Left ventricle myocardium superior (tissue), 1 donor: ENCODE measurements at places on chromosomes 16 and 17.
A peak's percentile ranks its signal among the peaks of the same experiment; 100 is the strongest.

DNA sequence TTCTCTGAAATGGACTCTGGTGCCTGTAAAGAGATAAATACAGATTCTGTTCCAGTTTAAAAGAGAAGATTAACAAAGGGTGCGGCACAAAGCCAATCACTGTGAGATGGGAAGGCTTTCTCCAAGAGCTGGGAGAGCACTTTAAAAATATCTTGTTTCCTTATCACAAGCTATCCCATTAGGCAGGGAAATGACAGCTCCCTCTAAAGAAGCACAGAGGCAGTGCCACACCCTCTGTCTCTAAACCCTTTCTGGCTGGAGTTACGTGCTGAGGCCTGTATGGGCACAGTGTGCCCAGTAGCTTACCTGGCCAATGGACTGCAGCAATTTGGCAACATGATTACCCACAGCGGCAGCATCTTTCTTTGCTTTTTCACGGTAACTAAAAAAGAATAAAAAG, 9.0 kb upstream of the TERB1 start:
- DNase-seq, result no peak

GRCh38 chr16:23847948-23848347, 12.2 kb downstream of the PRKCB start:
- no peak for DNase-seq

- no peak for DNase-seq
Observed at GRCh38 chr17:41813152-41813680, 412 bp downstream of the FKBP10 start.

DNA sequence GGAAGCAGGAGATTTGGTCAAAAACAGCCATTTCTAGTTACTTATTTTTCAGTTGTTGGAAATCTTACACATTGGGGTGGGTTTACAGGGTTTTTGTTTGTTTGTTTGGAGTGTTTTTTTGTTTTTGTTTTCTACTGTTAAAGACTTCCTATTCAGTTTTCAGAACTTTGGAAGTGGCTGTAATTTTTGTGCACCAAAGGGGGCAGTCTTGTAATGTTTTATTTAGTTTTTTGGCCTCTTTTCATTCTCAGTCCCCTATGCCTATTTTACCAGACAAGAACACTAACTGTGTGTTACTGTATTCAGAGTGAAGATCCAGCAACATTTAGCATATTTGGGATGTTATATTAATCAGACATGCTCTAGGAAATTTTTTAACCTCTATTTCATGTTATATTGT, 20.6 kb downstream of the TPPP3 start:
- DNase-seq, result no peak

- no peak for DNase-seq
Observed at GRCh38 chr16:28932339-28933141, 769 bp downstream of the CD19 start.

DNA sequence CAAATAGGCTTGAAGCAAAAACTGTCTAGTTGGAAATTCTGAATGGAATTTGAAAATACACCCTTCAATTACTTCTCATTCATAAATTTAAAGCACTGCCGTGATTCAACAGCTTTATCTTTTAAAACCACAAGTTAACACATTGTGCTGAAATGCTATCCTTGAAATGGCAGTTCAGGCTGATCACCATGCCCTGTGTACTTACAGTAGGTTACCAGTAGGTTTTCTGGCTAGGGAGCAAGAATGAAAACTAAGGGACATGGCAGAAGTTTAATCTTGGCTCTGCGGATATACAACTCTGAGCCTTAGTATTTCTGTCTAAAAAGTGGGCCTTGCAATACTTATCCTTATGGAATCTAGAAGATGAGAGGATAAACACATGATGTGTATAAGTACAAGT, 28.0 kb downstream of the NXPH3 start:
- DNase-seq, result no peak

DNA sequence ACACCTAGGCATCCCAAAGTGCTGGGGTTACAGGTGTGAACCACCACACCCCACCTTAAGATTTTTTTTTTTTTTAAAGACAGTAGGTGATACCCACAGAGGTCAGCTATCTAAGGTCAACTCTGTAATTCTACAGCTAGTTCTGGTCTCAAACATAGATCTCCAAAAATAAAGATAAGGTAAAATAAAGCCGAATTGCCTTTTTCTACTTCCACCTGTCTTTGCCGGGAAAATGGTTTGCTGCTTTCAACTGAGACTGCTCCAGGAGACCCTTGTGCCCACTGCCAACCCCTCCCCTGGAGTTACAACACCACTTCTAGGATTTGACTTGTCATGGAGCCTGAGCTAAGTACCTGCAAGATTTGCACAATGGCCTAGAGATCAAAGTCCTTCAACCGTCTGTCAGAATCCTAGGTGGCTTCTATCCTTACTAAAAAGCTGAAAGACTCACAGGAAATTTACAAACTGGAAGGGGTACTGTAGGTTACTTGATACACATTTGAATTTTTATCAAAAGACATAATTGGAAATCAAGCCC, 4.7 kb upstream of the CNOT1 start:
- no peak for DNase-seq

DNA sequence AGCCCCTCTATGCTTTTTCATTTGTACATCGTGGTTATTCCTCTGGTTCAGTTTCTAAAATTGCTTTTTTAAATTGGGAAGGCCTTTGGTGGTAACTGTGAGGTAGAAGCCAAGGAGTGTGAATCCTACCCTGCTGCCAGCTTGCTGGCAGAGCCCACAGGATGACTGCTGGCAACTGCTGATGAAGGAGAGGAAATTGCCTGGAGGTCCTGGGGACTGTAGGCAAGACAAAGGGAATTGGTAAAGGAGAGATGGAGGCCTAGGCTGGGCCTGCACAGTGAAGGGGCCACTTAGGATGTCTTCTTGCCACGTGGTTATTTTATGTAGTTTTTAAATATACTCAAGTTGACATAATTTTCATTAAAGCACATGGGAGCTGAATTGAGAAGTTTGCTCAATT, 15.8 kb downstream of the C17orf58 start:
- no peak for DNase-seq

DNA sequence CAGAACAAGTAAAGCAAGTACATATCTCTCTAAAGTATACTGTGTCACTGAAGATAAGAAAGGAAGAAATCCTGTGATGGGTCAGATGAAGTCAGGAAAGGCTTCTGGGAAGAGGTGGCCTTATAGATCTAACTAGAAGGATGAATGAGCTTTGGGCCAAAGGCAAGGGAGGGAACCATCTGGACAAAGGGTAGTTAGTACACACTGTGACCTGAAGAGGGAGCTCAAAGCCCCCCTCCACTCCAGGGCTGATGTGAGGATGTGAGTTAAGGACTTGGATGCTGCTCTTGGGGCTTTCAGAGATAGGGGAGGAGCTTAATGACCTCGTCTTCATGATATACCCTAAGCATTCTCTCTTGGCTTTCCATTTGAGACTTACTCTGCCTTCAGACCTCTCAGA, 185.3 kb upstream of the CACNG3 start:
- no peak for DNase-seq

DNA sequence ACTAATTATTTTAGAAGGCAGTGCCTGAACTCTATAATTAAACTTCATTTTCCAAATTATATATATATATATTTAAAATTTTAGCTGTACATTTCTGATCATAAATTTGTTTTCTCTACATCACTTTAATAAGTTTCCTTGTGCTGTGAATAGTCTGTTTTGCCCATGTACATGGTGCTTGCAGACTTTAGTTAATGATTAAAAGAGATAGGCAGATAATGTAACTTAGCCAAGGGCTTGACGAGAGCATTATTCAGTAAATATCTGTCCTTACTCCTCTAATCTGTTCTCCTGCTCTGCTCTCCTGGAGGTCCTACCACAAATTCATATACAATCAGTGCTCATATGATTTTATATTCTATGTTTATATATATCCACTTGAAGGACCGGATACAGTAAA, 595.2 kb upstream of the KIF2B start:
- no peak for DNase-seq

- DNase-seq, result no peak
Observed at GRCh38 chr17:61635913-61636432, 45.0 kb upstream of the NACA2 start.

GRCh38 chr17:82835122-82835521, 4.7 kb downstream of the ZNF750 start:
- DNase-seq, result no peak

- DNase-seq, result no peak
Observed at GRCh38 chr17:57296231-57296630, 39.9 kb downstream of the MSI2 start.

DNA sequence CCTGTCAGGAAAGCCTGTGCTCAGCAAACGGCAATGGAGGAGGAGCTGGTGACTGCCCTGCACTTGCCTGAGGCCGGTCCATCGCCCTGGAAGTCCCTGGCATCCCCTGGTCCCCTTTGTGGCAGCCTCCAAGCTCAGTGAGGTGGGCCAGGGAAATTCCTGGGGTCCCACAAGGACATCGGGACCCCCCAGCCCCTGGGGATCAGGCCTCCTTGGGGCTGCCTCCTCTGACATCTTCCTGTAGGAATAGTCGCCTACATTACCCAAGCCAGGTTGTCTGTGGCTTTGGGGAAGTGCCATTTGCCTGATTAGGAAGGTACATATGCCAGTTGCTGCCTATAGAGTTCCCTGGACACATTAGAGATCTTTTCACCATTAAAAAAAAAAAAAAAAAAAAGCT, 7.1 kb upstream of the KRT9 start:
- no peak for DNase-seq

GRCh38 chr17:76262732-76263344, 2.3 kb upstream of the UBALD2 start:
- no peak for DNase-seq

DNA sequence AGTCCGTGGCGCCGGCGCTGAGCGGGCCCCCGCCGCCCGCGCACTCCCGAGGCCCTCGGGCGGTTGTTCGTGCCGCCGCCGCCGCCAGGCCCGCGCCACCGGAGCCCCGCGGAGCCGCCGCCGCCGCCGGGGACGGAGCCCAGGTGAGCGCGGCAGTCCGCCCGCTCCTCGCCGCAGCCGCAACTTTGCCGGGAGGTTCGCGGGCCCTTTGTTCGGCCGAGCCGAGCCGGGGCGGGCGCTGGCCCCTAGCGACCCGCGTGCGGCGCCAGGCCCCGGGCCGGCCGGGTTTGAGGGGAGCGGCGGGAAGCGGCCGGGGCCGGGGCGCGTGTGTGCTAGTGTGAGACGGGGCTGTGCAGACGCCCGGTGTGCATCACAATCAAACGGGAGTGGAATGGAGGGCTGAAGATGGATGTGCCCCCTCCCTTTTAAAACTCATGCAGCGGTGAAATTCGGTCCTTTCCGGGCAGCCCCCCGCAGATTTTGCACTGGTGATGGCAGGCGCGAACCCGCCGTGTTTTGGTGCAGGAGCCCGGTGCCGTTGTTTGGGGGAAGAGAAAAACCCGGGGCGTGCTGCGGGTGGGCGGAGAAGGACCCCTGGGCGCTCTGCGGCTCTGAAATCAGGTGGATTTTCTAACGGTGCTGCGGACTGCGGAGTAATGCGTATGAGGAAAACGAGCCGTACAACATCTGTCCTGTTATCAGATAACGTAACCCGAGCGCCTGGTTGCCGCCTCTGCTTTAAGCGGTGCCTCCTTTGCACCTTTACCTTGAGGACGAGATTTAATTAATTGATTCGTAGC, 823 bp downstream of the TNRC6C start:
- peak; percentile 49 for DNase-seq

DNA sequence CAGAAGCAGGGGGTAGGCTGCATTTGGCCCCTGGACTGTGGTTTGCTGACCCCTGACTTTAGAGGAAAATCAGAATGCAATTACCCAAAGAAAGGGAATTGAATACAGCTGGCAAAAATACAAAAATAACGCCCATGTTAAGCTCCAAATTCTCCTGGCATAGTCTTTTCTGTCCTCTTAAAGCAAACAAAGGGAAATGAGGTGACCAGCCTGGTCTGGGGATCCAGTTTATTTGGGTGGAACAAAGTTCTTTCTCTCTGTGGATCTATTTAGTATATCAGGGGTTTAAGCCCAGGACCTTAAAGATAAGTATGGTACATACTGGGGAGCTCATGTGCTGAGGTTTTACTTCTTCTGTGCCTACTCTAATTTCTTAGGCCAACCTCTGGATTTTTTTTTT, 23.5 kb downstream of the DNAJA2 start:
- no peak for DNase-seq

- no peak for DNase-seq
Observed at GRCh38 chr16:72877374-72878028, 170.4 kb downstream of the ZFHX3 start.

GRCh38 chr17:58918884-58919283, 163.2 kb downstream of the PPM1E start:
- no peak for DNase-seq

GRCh38 chr16:27080895-27081294, 14.2 kb downstream of the C16orf82 start:
- DNase-seq, result no peak

DNA sequence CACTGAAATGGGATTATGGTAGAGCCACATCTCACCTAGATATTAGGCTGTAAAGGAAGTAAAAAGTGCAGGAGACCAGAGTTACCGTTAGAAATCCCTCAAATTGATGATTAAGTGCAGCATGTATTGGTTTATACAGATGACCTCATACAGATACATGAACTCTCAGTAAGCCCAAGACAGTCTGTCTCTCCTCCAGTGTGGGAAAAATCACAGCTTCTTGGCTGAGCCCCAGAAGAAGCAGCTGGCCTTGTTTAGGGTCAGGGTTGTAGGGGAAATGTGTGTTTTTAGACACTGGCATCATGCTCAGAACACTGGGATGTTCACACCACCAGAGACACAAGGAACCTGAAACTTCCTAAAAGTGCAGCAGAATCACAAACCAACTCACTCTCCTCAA, 135.9 kb downstream of the KATNIP start:
- no peak for DNase-seq

DNA sequence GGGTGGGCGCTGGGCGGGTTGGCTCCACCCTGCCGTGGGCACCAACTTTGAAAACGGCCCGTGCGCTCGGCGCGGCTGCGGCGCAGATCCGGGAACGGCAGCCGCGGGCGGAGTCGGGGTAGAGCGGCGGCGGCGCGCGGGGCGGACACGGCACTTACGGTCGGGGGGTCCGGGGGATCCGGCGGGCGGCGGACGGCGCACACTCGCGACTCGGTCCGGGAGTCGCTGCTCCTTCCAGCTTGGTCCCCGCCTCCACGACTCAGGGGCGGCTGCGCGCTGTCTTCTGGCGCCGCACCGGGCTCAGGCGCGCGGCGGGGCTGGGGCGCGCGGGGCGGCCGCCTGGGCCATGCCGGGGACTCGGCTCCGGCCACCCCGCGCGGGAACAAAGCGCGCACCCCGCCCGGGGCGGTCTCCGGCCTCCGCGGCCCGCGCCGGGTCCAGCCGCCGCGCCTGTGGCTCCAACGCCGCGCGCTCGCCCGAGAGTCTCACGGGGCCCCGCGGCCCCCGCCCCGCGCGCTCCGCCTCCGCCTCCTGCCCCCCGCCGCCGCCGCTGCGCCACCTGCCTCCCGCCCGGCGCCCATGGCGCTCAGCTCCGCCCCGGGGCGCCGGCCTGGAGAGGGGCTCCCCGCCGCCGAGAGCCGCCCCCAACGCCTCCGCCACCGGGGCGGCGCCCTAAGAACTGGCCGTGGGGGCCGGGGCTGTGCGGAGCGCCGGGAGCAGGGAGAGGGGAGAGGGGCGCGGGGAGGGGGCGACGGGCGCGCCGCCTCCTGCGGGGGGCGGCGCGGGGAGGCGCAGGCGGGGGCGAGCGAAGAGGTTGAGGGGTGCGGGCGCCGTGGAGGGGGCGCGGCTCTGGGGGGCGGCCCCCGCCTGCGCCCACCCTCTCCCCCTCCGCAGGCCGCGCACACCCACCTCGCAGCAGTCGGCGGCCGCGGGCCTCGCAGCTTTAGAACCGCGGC, 35.9 kb downstream of the CBFA2T3 start:
- peak; percentile 73 for DNase-seq

- DNase-seq, result no peak
Observed at GRCh38 chr16:66402166-66402565, 24.9 kb upstream of the BEAN1 start.
